CD4-positive, CD25-positive, alpha-beta regulatory T cell (primary cell): ENCODE measurements at places on chromosomes 1 and 21. TPM values are rescaled to one million over a fixed set of nuclear protein-coding genes. Genes with fewer than 3 reads are reported as not detected.

DNA sequence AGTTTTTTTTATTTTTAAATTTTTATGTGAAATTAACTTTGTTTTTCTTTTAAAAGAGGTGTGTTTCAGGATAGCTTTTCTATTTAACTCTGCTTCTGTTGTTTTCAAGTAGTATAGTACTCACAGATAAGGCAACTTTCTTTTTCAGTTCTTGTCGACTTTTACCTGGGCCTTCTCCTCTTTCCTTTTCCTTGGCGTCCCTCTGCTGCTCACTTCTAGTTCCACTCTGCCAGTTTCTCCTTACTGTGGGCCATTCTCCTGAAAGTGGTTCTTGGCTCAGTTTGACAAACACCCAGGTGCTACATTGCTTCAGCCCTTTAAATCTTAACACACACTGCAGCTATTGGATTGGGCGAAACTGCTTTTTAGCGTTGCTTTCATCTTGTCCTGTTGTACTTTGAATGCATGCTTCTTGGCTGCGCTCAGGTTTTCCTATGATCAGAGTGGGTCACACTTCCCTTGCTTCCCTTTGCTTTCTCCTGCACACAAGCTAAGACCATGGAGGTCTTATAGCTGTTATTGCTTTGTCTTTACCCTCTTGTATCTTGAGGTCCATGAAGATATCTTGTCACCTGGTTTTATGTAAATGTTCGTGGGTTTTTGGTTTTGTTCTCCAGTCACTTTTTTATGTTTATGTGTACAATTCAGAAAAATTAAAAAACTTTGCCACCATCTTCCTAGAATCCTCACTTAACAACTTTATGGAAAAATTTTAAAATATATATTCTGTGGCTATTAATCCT is 21.6 kb downstream of the GABPA start:
- no peak for DNase-seq

GRCh38 chr1:8866173-8866791 is 12.2 kb downstream of the ENO1 start:
- no peak for DNase-seq

DNA sequence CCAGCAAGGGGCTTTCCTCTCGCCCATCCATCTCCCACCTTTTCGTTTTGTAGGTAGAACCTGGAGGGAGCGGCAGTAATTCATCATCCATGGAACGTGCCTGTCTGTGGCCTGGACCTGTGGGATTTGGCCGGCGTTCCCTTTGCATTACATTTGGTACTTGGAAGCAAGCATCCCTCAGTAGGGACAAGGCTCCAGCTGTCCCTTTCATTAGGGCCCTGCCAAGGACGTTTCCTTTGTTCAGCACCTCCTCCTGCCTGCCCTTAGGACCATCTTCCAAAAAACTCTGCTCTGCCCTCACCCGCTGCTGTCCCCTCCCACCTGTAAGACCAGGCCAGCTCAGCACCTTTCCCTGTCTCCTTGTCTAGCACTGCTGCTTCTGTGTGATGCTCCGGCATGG is 62.1 kb downstream of the RYR2 start:
- no peak for DNase-seq

- DNase-seq: no peak
Measured at GRCh38 chr21:39215078-39215477, 31.8 kb upstream of the PSMG1 start.

DNA sequence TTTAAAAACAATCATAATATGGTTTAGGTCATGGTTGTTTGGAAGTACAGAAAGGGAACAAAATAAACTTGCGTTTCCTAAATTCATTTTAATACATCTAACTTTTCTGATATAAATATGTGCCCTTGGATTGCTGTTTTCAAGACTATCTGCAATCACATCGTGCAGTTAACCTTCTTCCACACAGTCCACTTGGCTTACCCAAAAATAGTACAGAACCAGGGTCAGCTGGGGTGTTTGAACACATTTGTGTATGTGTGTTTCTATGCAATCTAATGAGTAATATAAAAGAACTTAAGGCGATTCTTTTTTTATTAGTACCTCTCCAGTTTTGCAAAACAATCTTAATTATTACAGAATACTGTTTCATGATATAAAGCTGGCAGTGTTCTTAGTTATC is 19.9 kb downstream of the SAMSN1 start:
- no peak for DNase-seq

DNA sequence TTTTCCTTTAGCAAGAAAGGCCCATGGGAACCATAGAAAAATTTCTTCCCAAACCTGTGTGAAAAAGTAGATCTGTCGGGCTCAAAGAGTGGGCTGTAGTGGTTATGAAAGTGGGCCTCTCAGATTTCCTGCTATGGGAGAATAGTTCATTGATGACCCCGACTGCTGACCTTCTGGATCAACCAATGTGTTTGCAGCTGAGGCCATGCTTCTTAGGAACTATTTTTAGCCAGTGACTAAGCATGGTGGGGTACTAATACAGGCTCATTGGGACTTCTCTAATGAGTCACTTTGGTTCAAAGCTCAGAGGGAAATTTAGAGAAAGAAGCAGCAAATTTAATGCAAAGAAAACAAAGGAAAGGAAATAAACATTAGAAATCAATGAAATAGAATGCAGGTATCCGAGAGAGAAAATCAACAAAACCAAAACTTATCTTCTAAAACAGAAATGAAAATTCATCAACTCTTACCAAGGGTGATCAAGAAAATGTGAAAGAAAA is 12.6 kb upstream of the PSMA5 start:
- DNase-seq: peak; percentile 2

- DNase-seq: no peak
Measured at GRCh38 chr1:67579623-67580394, 105.2 kb upstream of the GADD45A start.

- no peak for DNase-seq
Measured at GRCh38 chr1:225440380-225441221, 12.8 kb upstream of the LBR start.

- no peak for DNase-seq
Measured at GRCh38 chr21:38992737-38993136, 187.0 kb downstream of the ETS2 start.

DNA sequence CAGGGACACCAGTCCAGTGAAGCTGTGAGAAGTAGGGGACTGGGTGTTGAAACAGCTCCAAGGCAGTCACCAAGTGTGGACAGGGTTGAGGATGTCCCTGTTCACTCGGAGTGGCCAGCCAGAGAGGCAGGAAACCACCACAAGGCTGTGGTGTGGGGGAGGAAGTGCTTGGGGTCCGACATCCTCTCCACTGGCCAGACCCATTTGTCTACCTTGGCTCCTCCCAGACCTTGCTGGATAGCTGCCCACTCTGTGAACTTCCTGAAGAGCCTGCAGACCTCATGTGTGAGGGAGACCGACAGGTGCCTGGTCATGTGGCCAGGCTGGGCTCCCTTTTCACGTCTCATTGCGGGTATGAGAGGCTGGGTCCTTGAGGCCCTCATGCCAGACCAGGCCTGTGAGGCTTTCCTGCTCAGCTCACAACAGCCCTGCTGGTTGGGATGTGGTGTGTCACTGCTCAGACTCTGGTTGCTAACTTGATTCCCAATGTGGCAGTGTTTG is 21.8 kb downstream of the CYP4B1 start:
- no peak for DNase-seq

GRCh38 chr21:24895885-24896734 is 711.2 kb downstream of the MRPL39 start:
- no peak for DNase-seq

DNA sequence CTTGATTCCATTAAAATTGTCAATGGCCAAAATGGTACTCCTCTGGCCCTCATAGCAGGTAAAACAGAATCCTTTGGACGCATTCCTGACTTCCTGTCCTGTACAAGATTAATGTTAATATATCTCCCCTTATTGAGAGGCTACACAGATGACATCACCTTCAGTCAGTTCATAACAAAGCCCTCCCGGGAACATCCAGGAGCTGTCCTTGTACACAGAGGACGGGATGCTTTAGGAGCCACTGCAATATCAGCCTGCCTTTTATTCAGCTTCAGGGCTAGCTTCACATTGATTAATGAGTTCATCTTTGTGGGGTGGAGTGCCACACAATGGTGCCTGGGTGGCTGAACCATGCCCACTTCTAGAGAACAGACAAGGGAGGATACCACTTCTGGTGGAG is 235.1 kb downstream of the NRIP1 start:
- no peak for DNase-seq

DNA sequence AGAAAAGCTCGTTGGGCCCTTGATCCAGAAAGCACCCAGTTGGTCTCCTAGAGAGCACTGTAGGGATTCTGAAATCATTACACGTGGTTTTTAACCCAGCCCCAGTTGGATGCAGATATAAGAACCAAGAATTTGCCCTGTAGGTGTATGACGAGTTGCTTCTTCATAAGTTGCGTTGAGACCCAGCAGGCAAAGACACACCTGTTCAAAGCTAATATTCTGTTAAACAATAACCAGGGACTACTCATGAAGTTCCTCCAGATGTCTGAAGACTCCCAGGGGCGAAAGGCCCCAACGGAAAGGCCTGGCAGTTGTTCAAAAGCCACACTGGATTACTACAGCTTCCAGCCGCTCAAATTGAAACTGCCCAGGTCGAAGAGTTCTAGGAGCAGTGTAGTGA is 88.6 kb upstream of the HNRNPU start:
- DNase-seq: no peak

- DNase-seq: no peak
Measured at GRCh38 chr1:187622545-187622944, 793.8 kb downstream of the PLA2G4A start.

CTH gene
- polyA plus RNA-seq: 1.6 TPM

LGR6 gene
- polyA plus RNA-seq: 0.16 TPM

NBPF4 gene
- not detected for polyA plus RNA-seq

NEXN gene
- 0.17 TPM for polyA plus RNA-seq
